ENCODE measurements at places on chromosomes 4 and X.

DNA sequence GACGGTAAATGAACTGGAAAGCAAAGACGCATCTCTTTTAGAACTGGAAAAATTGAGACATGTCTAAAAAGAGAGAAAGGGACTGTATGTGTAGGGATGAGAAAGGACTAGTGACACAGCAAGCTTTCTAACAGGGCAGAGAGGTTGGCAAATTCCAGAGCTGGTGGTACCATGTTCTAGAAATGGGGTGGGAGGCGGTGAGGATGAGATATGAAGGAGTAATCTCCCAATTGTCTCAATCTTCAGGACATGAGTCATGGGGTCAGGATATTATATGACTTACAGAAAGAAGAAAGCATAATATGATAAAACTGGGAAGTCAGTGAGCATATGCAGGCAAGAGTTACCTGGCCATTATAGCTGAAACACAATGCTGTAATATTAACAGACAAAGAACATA lies 14.2 kb downstream of the TAB3 start:
- no peak for DNase-seq

- DNase-seq, result no peak
Measured at GRCh38 chrX:105515561-105515960, 295.1 kb upstream of the TEX13A start.

DNA sequence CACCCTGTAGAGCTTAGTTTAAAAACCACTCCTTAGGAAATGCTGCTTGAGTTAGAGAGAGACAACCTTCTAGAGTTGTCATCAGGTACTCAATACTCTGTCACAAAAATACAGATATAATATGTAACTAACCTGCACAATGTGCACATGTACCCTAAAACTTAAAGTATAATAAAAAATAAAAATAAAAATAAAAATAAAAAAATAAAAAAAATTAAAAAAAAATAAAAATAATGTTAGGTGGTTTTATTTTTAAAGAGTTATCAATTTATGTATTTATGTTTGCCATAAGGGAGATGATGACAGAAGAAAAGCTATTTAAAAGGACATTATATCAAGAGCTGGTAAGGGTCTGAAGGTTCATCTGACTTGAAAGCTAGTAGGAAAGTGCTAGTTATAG lies 397.9 kb downstream of the TMA16 start:
- DNase-seq, result no peak

- DNase-seq, result no peak
Measured at GRCh38 chr4:40462326-40462725, 127.2 kb downstream of the CHRNA9 start.

GRCh38 chr4:8200302-8200975 lies 1.3 kb downstream of the SH3TC1 start:
- DNase-seq, result no peak

GRCh38 chr4:90951037-90951436 lies 823.8 kb downstream of the CCSER1 start:
- no peak for DNase-seq

DNA sequence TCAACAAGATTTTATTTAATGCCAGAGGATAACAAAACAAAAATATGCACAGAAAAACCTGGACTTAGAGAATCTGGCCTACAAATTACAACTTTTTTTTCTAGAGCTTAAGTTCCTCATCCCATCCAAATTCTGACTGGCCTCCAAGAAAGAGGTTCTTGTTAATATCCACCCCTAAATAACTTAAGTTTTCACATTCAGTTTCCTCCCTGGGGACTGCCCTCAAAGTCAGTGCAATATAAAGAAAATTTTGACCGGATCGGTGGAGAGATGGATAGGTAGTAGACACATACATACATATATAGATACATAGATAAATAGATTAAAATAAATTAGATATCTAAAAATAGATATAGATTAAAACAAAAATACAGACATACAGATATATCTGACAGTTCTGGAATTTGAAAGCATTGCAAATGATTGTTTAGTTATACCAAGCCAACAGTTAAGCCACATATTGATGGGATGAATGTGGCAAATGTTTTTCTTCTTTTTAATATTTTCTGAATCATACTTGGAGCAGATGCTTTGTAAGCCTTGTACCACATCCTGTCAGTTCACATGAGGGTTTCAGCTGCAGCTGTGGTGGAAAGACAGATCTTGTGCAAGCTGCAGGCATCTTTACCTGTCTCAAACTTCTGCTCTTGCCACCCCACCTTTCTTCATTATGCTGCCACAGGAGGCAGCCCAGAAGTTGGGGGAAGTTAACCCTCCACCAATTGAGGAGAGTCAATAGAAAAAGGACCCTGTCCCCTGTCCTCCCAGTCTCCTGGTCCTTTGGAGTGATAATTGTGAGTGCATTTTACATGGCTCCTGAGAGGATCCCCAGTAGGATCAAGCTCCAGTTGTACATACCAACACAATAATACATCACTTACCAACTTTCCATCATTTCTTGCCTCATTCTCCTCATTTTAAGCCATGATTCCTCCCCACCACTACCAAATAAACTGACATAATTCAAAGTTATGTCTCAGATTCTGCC lies 58.5 kb upstream of the PRDM8 start:
- peak; percentile 29 for DNase-seq

All from stimulated activated CD4-positive, alpha-beta T cell treated with anti-CD3 and anti-CD28 coated beads, Interleukin-12 subunit alpha, Interleukin-12 subunit beta, amount 100 ng/mL, for 24 hours (primary cell).